ENCODE measurements at places on chromosomes 6 and 20. TPM values are rescaled to one million over a fixed set of nuclear protein-coding genes. Genes with fewer than 3 reads are reported as not detected.

Gene CNBD2
- total RNA-seq: 3.1 TPM

- DNase-seq: no peak
Observed at GRCh38 chr20:3221398-3222226, 12.3 kb downstream of the ITPA start.

DNA sequence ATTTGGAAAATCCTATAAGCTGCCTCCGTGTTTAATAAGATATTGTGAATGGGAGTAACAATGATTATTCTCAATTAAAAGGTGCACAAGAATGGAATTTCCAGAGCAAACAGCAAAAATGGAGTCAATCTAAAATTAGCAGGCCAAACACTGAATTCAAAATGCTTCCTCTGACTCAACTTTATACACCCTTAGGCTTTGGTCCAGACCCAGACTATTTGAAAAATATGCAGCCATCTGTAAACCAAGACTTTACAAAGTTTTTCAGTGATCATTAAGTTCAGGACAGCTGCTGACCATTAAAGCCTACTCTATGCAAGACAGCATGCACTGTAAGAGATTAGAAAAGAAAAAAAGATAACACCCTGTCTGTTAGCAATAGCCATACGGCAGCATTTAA is 39.4 kb upstream of the CCN6 start:
- no peak for DNase-seq

Gene BANF2
- total RNA-seq: not detected

Gene SCAF8
- 34.6 TPM for total RNA-seq

DNA sequence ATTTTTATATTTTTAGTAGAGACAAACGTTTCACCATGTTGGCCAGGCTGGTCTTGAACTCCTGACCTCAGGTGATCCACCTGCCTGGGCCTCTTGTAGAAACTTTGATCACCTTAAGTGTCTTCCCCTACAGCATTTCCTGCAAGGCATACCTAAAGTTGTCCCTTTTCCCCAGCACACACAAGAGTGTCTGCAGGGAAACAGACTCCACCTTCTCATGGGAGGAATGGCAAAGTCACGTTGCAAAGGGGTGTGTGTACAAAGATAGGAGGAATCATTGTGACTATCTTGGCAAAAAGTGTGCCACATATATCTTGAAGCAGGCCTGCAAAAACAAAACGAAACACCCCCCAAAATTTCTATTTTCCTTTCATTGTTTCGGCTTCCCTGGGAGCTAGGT is 160.8 kb upstream of the RNF24 start:
- no peak for DNase-seq

Gene SPATA2
- 6.6 TPM for total RNA-seq

Gene ITPR3
- 103 TPM for total RNA-seq

Gene NR2E1
- not detected for total RNA-seq

DNA sequence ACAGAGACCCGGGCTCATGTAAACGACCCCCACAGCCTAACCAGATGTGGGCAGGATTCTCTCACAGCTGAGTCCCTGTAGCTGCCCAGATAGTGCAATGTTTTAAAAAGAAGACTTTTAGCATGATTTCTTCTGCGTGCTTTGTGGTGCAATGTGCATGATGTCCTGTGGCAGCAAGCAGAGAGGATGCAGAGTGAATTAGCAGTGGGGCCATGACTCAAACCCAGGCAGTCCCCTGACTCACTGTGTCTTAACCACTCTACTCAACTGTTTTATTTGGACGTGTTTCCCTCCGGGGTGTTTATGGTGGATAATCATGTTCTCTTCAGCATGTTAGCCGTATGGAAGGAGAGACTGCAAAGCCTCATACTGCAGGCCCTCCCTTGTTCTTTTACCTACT is 247.9 kb downstream of the SLC24A3 start:
- no peak for DNase-seq

Gene LKAAEAR1
- not detected for total RNA-seq

DNA sequence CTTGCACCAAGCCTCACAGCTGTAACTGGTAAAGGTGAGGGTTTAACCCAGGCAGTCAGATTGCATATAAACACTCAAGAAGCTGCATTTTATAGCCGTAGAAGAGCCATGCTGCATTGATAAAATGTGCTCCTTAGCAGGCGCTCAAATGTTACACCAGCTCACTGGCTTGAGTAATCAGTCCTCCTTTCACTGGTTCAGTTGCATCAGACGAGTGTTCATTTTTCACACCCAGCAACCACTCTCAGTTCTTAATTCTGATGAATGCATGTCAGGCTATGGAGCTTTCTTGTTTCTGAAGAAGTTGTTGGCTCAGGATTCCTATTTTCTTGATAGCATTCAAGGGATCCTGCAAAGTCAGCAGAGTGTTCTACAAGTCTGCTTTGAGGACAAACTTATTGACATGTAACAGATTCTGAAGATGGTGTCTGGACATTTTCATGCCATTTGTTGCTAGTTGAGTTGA is 198.3 kb downstream of the PLCB1 start:
- DNase-seq: no peak

GRCh38 chr6:27865850-27866356 is 46.3 kb downstream of the OR2B2 start:
- DNase-seq: no peak

GRCh38 chr6:169162752-169163407 is 90.8 kb downstream of the THBS2 start:
- peak; percentile 74 for DNase-seq

Gene SYCP2
- total RNA-seq: 0.59 TPM

GRCh38 chr20:47703748-47704147 is 81.5 kb downstream of the SULF2 start:
- DNase-seq: no peak

DNA sequence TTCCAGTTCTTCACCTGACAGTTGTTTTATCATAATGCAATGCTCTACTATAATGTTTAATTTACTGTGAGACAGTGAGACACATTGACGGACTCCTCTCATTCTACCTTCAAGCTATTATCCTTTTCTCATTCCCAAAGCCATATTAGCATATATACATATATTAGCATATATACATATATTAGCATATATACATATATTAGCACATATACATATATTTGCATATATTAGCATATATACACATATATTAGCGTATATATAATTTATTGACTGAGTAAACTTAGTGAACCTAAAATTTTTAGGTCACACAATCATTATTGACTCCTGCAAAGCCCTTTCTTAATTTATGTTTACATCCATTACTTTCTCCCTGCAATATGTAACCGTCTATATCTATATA is 555.0 kb upstream of the ADGRB3 start:
- DNase-seq: no peak

DNA sequence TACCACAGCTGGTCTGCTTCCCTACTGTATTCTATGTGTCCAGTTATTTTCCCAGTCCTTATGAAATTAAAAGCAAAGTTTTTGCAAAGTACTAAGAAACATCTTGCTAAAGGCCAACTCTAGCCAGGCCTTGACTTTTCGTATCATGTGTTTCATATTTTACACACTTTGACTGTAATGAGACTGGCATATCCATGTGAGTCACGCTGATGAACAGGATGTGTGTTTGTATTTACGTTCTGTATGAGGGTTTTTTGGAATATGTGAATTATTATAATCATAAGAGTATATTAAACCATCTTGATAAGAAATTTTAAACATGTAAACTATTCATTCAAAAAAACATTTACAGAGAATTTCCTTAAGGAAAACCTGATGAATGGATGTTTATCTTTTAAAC is 59.7 kb downstream of the EYA4 start:
- no peak for DNase-seq

- DNase-seq: no peak
Observed at GRCh38 chr6:108102965-108103364, 28.4 kb upstream of the OSTM1 start.

- DNase-seq: no peak
Observed at GRCh38 chr6:37936906-37937305, 117.4 kb downstream of the ZFAND3 start.

DNA sequence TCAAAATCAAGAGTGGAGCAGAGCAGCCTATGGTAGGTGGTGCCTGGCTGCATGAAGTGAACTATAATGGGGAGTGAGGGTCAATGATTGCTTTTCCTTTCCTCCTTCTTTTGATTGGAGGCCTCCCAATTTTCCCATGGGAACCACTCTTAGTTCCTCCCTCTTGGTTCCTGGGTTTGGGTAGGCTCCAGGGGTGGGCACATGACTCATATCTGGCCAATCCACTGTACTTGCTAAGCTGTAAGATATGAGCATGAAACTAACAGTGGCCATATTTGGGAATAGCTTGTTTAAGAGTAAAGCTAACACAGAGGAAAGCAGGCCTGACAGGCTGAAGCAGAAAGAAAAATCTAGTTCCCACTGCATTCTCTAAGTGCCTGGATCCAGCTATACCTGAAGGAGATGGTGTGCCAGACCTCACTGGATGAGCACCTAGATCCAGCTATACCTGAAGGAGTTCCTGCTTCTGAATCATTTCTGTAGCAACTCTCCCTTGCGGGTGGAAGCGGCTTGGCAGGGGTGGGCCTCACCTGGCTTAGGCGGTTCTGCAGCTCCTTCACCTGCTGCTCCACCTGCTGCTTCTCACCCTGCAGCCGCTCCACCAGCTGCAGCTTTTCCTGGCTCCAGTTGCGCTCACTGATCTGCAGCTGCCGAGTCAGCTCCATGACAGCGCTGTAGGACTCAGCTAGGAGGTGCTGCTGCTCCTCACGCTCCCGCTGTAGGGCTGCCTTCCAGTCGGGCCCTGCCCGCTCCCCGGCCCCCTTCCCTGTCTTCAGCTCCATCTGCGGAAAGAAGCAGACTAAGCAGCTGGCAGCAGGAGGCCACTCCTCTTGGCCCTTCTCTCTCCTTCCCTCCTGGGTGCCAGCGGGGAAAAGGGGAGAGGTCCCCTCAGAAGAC is 29.0 kb upstream of the DSN1 start:
- DNase-seq: no peak

DNA sequence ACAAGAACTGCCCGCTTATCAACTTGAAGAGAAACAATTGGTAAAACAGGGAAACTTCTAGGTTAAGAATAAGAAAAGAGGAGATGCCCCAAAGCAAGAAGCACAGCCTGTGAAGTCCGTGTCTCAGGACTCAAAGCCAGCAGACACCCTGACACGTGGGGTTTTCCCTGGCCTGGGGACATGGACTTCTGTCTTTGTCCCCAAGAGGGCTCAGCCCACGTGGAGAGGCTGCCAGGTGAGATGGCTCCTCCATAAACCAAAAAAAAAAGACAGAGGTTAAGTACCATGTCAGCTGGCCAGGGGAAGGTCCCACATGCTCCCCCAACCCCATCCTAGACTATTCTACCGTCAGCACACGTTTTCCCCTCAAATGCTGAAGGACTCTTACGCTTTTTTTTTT is 9.9 kb downstream of the SERPINB6 start:
- no peak for DNase-seq

DNA sequence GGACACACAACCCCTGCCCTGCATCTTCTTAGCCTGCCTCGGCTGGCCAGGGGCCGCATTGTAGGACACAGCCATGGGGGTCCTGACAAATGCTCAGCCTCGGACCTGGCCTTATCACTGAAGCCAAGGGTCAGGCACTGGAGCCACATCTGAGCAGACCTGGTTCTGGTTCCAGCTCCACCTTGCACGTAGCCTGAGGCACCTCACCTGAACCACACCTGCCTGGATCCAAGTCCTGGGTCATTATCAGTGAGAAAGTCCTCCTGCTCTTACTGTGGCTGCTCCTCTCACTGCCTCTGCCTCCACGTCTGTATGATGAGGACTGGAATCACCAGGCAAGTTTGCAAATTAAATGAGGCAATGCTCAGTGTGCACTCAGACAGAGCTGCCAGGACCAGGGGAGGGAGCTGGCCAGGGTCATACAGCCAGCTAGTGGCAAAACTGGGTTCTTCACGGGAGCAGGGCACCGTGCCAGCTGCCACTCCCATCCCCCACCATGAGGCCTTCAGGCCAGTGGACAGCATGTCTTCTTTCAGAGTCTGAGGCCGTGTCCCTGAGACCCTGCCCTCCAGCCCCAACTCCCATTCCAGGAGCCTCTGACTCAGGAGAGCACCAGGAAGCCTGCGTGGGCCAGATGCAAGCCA is 40.2 kb downstream of the MRPL14 start:
- no peak for DNase-seq

DNA sequence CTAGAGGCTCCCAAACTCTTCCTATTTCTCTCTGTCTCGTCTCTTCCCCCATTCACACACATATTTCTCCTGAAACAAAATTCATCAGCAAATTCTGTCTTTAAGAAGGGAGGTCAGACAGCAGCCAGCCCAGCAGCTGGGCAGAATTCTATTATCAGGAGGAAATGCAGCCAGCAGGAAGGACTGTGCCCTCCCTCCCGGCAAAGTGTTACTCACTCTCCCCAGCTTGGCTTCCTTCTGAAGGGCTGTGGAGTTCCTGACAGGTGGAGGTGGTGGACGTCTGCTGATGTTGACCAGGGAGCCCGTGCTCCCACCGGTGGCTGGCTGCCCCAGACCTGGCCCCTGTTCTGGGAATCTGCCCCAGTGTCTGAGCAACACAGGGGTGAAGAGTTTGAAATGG is 37.3 kb downstream of the KCNB1 start:
- no peak for DNase-seq

GRCh38 chr20:49937027-49937929 is 1.1 kb downstream of the RNF114 start:
- DNase-seq: no peak

Gene OR2H2
- not detected for total RNA-seq

DNA sequence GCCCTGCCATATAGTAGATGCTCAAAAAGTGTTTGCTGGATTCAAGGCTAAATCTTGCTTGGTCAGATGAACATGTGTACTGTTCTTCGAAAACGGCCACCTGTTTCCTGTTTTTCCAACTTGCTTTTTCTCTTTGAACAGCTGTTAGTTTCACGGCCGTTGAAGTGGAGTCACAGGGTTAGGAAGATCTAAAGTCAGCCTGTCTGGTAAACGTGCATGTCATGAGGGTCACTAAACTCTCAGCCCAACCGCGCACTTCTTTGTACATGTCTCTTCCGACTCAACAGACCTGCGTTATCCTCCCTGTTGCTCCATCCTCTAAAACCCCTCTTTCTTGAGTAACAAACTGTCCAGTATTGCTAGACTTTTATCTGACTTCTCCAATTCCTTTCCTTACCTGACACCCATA is 93.2 kb upstream of the MAN1A1 start:
- no peak for DNase-seq

Gene CLDN20
- total RNA-seq: not detected

DNA sequence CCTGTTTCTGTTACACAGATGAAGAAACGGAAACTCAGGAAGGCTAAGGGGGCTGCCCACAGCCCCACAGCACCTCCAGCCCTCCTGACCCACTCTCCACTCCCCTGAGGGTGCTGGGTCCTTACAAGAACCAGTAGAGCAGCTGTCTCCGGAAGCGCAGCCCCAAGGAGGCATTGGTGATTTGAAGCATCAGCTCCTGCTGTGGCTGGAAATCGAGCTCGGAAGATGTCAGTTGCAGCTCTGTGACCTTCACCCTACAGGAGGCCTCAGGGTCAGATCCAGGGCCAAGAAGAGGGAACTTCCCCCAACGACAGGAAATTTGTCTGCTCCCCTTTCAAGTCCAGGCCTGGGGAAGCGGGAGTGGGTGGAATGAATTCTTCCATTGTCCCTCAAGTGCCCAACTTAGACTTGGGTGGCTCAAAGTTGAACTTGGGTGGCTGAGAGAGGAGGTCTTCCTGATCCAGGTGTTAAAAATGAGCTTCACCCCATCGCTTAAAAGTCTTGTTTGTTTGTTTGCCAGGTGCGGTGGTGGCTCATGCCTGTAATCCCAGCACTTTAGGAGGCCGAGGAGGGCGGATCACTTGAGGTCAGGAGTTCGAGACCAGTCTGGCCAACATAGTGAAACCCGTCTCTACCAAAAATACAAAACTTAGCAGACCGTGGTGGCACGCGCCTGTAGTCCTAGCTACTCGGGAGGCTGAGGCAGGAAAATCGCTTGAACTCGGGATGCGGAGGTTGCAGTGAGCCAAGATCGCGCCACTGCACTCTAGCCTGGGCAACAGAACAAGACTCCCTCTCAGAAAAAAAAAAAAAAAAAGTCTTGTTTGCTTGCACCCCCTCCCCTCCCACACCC is 1.9 kb downstream of the PLTP start:
- DNase-seq: no peak

All from HCT116 (cell line).